Stimulated activated CD4-positive, alpha-beta T cell treated with anti-CD3 and anti-CD28 coated beads, Interleukin-2, amount 100 ng/mL, for 24 hours (primary cell): ENCODE measurements at places on chromosomes 4 and X.
A peak's percentile ranks its signal among the peaks of the same experiment; 100 is the strongest.

DNA sequence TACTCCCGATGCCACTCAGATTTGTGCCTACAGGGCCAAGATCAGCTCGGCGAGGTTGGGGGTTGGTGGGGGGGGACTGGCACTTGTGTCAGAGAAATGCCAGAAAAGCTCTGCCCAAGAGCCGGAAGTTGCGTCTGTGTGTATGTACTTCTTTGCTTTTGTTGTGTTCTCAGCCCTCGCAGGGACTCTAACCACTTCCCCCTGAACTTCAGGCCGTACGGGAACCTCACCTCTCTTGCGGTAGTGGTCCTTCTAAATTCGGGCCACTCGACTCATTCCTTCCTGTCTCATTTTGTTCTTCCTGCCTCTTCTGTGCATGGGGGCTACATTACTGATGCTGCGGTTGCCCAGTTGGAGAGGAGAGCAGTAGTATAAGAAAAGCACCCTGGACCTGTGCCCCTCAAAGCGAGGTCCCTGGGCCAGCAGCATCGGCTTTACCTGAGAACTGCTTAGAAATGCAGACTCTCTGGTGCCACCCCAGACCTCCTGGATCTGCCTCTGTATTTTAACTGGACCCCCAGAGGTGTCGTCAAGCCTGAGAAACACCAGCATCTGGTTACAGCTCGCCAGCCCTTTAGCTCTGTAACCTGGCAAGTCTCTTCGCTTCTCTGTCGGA lies 146.3 kb upstream of the RPS6KA3 start:
- DNase-seq = peak; percentile 19

DNA sequence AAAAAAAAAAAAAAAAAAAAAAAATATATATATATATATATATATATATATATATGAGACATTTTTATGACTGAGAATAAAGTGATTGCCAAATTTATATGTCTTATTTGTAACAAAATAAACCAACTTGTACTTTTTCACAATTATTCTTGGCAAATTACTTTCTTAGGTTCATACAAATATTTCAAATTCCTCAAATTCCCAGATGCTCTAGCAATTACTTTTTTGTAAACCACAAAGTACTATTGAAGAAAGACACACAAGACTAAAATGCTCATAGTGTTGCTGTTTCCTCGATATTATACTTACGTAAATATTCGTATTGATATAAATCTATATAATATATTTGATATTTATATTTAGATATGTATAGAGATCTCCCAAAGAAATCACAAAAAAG lies 390.0 kb downstream of the FAT4 start:
- DNase-seq = no peak

DNA sequence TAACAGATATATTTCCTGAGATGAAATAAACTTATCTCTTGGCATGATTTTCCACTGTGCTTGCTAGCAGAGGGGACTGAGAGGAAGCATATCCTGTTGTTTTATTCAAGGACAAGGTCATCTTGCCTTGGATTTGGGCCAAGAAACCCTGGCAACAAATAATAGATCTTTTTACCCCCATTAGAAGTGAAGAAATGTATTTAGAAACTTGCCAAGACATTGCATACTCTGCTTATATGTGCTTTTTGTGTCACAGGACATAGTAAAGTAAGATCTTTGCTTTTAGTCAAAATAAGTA lies 170.2 kb downstream of the RAPGEF2 start:
- no peak for DNase-seq

DNA sequence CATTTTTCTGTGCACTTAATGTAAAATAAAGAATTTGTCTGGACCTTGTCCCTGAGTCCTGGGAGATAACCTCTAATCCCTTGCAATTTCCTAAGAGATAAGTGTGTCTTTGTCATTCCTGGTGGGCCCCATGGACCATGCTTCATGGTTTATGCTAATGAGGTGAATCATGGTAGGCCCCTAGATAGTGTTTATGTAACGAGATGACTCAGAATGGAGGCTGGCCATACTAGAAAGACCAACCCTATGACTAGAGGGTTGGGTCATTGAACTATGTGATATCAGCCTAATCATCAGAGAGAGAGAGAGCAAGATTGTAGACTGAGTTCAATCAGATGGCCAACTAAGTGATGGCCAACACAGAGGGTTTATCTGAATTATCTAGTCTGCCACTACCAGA lies 64.2 kb upstream of the NHSL2 start:
- DNase-seq = no peak

DNA sequence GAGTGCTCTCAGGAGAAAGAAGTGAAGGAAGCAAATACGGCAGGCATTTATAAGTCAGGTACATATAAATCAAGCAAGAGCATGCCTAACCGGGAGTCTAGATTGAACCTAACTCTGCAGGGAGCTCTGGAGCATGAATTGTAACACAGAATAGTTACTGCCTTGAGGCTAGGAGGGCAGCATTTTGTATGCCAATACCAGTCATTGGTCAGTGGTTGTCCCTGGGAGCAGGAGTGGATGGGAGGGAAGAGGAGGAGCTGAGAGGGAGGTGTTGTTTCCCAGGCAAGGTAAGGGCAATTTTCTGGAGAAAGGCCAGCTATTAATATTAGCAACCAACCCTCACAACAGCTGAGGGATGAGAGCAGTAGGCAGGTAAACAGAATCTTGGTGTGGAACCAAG lies 224.7 kb upstream of the DCAF8L1 start:
- DNase-seq = no peak

DNA sequence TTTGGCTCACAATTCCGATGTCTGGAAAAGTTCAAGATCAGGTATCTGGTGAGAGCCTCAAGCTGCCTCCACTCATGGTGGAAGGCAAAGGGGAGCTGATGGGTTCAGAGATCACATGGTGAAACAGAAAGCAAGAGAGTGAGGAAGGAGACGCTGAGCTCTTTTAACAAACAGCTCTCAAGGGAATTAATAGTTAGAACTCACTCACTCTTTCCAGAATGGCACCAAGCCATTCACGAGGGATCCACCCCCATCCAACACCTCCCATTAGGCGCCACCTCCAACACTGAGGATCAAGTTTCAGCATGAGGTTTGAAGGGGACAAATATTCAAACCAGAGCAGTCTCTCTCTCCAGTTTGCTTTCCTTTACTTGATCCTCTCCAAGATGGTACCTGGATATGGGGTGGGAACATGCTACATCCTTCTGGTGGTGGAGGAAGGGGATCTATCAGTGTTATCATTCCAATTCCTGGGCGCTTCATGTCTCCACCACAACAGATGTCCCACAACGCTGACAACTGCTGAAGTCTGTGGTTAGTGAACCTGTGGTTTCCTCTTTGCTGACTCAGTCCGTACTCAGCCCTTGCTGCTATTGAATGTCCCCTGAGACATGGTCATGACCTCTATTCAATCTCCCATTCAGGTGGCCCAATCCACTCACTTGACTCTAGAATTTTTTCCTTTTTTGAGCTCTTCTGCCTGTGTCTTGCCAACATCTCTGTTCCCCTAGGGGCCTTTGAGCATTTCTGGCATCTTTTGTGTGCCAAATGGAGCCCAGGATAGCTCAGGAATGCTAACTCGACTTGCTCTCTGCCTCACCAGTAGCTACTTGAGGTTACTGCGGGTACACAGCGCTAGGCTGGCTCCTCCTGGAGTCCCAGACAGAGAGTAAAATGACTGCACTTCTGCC lies 395.2 kb downstream of the MID1IP1 start:
- DNase-seq = peak; percentile 38

GRCh38 chr4:119508281-119508680 lies 120.3 kb downstream of the PDE5A start:
- no peak for DNase-seq

DNA sequence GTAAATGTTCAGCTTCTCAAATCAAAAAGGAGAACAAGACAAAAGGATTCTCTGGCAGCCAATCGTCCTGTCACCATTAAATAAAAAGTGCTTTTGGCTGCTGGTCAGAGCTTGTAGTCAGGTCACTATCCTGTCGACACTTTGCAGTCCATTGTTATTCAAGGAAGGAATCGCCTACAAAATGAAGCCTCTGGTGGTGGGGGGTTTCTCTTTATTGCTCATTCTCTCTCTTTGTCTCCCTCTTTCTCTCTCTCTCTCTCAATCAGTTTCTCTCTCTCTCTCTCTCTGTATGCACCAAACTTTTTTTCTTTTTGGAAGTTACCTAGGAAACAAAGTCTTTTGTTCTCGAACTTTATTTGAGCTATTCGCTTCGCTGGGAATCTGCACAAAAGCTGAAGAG lies 17.6 kb upstream of the SCML1 start:
- DNase-seq = no peak

GRCh38 chr4:153347117-153347516 lies 2.6 kb downstream of the MND1 start:
- DNase-seq = no peak

DNA sequence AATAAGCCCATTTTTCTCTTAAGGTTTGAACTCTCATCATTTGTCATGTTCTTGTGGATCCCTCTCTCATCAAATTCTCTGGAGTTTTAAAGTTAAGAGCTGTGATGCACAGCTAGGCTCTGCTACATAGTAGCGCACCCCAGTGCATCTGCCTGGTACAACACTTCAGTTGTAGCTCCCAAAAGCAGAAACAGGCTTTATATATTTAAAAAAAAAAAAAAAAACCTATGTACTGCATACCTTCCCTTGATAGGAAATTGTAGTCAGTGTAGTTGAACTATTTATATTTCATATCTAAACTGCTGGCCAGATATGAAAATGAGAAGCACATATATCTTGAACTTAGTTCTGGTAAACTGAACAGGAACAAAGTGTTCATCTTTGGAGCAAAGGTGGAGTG lies 131.4 kb downstream of the KLHL13 start:
- DNase-seq = no peak

GRCh38 chrX:103250977-103251376 lies 4.0 kb downstream of the TCEAL8 start:
- DNase-seq = no peak

- DNase-seq = peak; percentile 49
These were observed 908 bp upstream of the TLR6 start for GRCh38 chr4:38857354-38858096.

DNA sequence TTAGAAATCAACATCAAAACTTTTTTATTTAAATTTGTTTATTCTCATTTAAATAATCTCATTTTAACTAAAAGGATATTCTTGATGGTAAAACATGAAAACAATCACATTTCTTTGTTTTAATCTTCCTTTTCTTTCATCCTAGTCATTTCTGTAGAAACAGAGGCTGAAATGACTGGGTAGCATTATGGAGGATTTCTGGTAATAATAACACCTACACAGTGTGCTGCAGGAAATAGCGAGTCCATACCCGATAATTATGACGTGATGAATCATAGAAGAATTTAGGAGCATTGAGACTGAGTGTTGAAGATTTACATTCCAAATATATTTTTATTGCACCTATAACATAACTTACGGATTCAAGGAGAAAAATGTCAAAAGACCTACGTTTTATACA lies 31.4 kb upstream of the BBS12 start:
- no peak for DNase-seq

GRCh38 chr4:3670521-3671519 lies 95.4 kb upstream of the ADRA2C start:
- DNase-seq = no peak

DNA sequence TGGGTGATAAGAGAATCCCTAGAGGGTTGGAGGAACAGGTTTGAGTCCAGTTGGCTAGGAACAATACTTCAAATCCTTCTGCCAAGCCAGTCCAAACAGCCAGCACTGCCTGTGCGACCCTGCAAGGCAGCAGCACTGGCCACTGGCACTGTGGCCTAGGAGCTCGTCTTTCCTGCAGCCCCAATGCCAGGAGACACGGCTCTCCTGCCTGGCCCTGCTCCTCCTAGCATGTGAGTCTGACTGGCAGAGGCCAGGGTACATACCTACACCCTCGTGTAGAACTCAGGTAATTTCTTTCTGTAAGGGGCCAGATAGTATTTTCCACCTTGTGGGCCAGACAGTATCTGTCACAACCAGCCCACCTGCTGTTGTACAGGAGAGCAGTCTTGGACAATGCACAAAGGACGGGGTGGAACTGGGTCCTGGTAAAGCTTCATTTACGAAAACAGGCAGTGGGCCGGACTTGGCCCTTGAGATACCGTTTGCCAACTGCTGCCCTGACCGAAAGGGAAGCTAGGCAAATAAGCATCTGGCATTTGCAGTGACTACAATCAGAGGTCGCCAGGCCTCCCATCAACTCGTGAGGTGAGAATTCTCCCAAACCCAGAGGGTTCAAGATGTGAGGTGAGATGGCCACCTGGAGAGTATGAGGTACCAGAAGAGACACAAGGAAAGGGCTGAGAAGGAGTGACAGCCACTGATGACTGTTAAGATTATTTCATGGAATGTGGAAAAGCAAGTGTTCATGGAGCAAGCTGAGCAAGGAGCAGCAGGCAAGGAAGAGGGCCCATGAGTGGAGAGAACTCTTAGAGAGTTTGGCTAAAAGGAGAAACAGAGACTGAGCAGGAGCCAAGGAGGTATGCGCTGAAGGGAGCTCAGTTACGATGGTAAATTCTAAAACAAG lies 29.8 kb upstream of the IRAK1 start:
- no peak for DNase-seq

DNA sequence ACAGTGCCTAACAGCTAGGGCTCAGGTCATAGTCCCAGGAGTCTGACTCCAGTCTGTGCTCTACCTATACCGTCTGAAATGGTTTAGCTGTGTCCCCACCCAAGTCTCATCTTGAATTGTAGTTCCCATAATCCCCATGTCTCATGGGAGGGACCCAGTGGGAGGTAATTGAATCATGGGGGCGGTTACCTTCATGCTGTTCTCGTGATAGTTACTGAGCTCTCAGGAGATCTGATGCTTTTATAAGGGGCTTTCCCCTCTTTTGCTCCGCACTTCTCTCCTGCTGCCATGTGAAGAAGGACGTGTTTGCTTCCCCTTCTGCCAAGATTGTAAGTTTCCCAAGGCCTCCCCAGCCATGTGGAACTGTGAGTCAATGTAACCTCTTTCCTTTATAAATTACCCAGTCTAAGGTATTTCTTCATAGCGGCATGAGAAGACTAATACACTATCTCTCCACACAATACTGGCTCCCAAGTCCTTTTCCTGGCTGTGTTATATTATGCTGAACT lies 110.8 kb downstream of the AFAP1 start:
- no peak for DNase-seq

DNA sequence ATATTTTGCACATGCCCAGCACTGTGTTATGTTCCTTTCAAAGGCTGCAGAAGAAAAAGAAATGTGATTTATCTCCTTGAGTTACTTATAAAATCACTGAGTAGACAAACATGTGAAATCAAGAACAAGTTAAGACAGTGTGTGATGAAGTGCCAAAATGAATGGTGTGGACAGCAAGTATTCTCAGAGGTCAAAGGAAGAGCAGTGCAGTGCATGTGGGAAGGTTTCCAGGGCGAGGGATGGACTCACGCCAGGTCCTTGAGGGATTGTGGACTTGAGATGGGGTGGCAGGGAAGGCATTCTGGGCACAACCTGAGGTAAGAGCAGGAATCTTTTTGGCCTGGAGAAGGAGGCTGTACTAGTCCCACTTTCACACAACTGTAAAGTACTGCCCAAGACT lies 115.5 kb downstream of the FNIP2 start:
- no peak for DNase-seq

DNA sequence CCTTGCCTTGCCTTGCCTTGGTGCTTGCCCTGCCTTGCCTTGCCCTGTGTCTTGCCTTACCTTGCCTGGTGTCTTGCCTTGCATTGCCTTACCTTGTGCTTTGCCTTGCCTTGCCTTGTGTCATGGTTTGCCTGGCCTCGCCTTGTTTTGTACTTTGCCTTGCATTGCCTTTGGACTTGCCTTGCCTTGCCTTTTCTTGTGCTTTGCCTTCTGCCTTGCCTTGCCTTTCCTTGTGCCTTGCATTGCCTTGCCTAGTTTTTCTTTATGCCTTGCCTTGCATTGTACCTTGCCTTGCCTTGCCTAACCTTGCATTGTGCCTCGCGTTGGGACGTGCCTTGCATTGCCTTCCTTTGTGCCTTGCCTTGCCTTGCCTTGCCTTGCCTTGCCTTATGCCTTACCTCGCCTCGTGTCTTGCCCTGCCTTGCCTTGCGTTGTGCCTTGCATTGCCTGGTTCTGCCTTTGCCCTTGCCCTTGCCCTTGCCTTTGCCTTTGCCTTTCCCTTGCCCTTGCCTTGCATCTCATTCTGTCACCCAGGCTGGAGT lies 82.8 kb downstream of the TAB3 start:
- no peak for DNase-seq
